A549 (cell line): ENCODE measurements at places on chromosomes 5 and 9.

GRCh38 chr5:1831677-1832313, 30.6 kb downstream of the NDUFS6 start:
- DNase-seq = no peak

GRCh38 chr5:96125231-96125891, 163.7 kb upstream of the ELL2 start:
- no peak for DNase-seq

DNA sequence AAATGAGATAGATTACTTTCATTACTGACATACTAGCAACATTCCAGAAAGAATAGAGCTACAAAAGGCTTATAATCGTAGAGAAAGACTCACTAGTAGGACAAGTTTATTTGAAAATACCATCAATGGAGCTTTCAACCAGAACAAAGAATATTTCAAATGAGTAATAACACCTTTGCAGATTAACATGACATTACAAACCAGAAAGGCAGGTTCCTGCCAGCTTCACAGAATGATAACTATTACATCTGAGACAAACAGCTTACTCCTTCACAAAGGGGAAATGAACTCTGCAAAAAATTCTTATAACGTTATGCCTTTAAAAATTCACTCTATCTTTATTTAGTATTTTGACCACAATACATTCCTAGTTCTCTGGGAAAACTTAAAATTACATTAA, 103.1 kb downstream of the EPB41L4A start:
- DNase-seq = no peak

GRCh38 chr5:27944471-27944870, 906.1 kb upstream of the CDH9 start:
- DNase-seq = no peak

GRCh38 chr9:125632321-125633115, 74.5 kb downstream of the MAPKAP1 start:
- DNase-seq = no peak
